Natural killer cell (primary cell): ENCODE measurements at places on chromosomes 7 and 10.

GRCh38 chr10:28363376-28363775 lies 60.5 kb upstream of the MPP7 start:
- no peak for DNase-seq

GRCh38 chr7:44845451-44845850 lies 2.4 kb downstream of the H2AZ2 start:
- DNase-seq = no peak

DNA sequence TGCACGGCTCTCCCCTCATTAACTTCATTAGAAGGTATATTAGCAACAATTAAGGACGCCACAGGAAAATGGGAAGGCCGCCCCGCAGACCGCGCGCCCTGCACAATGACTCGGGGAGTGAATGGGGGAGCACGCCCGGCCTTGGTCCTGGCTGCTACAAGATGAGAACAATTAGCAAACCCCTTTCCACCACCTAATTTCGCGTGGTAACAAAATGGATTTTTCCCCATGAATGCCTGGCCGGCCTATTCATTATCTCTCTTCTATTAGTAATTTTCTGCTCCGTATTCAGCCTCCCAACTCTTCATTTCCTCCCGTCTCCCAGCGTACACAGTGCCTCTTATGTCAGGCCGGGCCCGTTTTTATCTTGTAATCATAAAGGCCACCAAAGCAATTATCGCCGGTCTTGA lies 346.9 kb downstream of the DNAJB6 start:
- no peak for DNase-seq

DNA sequence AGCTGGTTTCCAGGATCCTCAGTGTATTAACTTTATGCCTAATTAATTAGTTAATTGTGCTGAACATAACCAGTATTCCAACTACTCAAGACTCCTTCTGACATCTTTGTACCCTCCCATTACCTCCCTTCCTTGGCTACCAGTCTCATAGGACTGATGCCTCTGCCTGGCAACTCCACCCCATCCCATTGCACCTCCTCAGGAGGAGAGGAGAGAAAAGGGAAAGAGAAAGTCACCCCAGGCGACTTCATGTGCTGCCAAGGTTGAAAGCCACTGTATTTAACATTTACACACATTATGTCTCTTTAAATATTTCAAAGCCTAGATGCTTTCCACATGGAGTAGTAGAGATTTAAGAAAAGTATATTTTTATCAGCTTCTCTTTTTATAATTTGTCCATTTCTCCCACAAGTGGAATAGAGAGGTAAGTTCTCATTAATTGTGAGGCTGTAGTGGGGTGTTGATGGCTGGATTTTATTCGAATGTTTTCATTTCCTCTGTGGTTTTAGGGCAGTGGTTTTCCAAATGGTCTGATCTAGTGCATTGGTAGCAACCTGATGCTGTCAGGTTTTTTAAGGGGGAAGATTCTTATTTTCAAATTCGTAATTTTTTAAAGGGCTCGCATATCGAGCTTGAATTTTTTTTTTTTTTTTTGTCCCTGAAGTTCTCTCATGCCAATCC lies 148.0 kb downstream of the BICC1 start:
- no peak for DNase-seq

GRCh38 chr10:97515271-97515978 lies 16.7 kb downstream of the UBTD1 start:
- DNase-seq = no peak

GRCh38 chr7:1758028-1758858 lies 88.2 kb downstream of the ELFN1 start:
- peak; percentile 53 for DNase-seq

GRCh38 chr10:114079421-114079820 lies 35.8 kb downstream of the ADRB1 start:
- DNase-seq = no peak

- no peak for DNase-seq
These were observed 45.9 kb downstream of the SVIL start for GRCh38 chr10:29588629-29589421.

DNA sequence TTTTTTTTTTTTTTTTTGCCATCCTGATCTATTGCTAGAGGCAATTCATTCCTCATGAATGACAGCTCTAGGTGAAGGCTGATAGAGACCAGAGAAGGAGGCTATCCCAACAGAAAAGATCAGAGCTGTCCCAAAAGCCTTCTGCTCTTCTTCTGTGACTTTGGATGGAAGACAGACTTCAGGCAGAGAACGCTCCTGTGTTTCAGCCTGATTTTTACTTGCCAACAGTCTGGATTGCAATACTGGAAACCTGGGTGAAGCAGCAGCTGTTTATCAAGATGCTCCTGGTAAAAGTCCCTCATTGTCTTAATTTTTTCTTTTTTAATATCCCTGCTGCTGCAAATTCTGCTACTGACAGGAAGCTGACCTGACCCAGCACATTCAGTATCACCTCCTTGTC lies 219.5 kb downstream of the CCDC3 start:
- no peak for DNase-seq

DNA sequence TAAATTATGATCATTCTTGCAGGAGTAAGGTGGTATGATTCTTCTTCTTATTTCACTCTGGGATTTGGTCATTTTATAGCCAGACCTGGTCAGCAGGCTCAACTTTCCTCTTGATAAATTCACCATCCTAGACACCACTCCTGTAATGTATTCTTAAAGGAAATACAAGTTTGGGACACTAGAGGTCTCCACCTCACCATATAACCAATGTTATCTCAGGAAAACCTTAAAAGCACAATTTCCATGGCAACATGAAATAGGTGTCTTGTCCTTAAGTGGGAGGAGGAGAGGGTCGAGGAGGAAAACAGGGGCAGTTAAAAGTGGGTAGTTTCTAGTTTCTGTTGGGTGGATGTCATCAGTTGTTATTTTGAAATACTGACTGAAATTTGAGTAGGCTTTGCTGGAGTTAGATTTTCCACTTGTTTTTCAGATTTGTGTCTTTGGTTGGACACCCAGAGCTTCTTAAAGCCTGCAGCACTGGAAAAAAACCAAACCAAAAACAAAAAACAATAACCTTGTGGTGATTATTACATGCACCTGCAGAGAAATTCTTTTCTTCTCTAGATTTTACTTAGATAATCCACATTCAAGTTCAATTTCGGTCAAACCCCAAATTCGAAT lies 163.1 kb downstream of the PRKCQ start:
- peak; percentile 79 for DNase-seq

DNA sequence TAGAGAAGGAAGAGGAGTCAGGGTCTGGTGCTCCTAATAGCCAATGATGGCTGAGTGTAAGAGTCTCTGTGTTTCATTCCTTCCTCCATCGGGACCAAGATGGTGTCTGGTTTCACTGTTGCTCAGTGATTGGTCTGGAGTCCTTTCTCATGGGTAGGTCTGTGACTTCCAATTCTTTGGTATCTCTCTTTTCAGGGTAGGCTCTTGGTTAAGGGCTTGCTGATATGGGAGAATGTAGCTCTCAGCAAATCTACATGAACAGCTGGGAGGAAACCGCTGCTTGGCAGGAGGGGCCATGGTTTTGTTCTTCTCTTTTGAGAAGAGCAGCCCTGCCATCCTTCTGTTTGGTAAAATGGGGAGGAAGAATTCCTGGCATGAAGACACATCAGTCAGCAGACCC lies 209.1 kb upstream of the PODXL start:
- no peak for DNase-seq

- DNase-seq = no peak
These were observed 66.2 kb downstream of the NAMPT start for GRCh38 chr7:106218546-106218945.

- no peak for DNase-seq
These were observed 56.5 kb downstream of the ZNF467 start for GRCh38 chr7:149716932-149717307.

DNA sequence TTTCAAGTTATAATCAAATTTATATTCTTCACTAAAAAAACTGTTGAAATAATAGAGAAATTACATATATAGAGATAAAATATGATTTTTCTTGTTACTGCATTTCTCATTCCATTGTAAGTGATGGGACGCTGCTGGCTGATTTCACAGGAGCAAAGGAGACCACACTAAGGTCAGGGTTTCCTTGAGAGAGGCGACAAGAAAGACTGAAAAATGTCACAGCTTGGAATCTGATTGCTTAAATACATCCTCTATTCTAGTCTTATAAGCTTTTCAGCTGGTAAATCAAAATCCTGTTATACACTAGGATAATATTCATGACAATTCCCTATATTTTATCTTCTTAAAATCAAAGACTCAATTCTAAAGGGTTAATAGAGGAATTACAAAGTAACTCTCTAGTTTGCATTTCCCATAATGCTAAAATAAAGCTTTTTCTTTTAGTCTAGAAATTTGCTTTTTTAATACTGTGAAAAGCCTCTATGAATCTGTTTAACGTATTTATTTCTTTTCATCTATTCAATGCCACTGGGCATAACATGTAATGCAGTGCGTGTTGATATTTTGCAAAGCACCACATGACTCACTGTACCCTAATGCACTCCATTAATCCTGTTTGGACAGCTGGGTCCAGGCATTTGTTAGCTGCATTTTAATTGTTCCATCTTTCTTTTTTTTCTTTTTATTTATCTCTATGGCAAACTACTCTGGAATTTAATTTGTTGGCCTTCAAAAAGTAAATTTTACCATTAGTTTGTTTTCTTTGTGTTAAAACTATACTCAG lies 81.7 kb downstream of the RNF32 start:
- DNase-seq = no peak

GRCh38 chr7:31665546-31665945 lies 21.5 kb upstream of the PPP1R17 start:
- no peak for DNase-seq

- DNase-seq = no peak
These were observed 9.9 kb downstream of the MDH2 start for GRCh38 chr7:76057813-76058145.

GRCh38 chr7:123220396-123220795 lies 20.6 kb upstream of the SLC13A1 start:
- DNase-seq = no peak

- DNase-seq = no peak
These were observed 121.5 kb downstream of the PKD1L1 start for GRCh38 chr7:47826754-47827153.

GRCh38 chr10:61438141-61438988 lies 14.8 kb downstream of the TMEM26 start:
- peak; percentile 4 for DNase-seq

DNA sequence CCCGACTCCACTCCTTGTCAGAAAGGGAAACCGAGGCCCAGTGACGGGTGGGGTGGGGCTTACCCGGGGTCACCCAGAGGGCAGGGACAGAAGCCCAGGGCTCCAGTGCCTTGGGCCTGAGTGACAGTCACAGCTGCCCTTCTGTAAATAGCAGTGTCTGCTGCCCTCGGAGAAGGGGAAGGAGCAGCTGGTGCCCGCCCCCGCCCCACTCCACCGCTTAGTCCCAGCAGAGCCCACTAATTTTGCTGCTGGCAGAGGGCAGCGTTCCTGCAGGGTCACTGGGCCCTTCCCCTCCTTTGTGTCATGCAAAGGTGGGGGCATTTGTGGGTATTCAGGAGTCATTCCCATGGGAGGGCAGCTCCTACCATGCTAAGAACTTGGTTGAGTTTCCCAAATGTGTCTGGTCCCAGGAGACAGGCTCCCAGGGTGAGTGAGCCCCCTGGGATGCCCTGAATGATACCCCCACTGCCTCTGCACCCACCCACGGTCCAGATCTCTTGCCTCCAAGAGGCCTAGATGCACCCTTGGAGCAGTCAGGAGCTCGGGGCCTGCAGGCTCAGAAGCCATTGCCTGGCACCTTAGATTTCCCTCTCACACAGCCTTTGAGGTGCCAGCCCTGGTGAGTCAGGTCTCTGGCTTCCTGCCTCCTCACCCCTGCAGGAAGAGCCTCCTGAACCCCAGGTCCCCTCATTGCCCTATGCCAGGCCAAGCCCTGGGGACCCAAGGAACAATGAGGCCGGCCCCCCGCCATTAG lies 17.2 kb downstream of the SH2B2 start:
- no peak for DNase-seq

DNA sequence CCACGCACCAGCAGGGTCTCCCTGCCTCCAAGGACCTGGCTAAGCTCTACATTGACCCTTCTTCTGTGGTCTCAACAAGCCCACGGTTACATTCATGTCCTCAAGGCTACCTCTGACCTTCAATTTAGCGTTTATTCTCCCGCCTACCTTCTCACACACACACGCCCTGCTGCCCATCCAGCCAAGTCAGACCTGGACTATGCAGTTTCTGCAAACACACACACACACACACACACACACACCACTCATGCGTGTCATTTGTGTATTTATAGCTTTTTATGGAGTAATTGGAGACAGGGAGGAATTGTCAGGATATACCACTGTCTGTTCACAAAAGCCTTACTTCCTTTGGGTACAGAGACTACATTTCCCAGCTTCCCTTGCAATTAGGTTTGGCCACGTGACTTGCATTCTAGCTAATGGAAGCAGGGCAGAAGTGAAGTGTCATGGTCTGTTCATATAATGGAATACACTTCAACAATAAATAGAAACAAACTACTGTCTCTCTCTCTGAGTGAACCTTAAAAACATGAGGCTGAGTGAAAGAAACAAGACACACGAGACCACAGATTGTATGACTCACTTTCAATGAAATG lies 53.8 kb upstream of the CPXM2 start:
- DNase-seq = no peak

DNA sequence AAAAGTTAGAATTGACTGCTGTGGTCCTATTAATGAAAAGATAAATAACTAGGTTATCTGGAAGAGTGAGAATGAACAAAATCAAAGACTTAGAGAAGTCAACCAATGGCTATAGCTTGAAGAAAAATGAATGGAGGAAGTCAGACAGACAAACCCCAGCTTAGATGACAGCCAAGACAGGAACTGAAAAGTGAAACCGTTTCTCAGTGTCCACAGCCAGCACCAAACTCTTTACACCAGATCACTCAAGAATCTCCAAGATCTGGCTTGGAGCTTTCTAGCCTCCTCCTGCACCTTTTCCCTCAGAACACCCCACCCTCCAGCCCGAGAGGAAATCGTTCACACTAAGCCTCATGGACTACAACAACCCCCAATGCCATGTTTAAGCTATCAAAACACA lies 167.0 kb downstream of the SFMBT2 start:
- DNase-seq = peak; percentile 30

- DNase-seq = no peak
These were observed 58.2 kb downstream of the STRA8 start for GRCh38 chr7:135291809-135292253.
